ENCODE measurements at places on chromosomes 11 and 22.

DNA sequence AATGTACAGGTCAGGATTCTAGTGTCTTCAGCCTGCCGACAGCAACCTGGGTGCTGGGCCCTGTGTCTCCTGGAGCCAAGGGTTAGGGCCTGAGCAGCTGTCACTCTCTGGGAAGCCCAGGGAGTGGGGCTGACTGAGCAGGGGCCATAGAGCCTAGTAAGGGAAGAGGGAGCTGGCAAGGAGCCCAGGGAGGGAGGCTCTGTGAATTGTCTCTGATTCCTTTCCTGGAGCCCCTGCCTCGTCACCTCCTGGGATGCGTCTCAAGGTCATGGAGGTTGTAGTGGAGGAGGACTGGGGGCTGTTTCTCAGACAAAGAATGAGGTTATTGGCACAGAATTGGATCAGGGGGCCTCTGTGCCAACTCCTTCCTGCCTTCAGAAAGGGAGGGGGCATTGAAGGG lies 11.8 kb downstream of the SOX10 start:
- no peak for DNase-seq

GRCh38 chr11:110027627-110028371 lies 65.4 kb upstream of the ZC3H12C start:
- no peak for DNase-seq

- no peak for DNase-seq
These were observed 281.9 kb downstream of the CADM1 start for GRCh38 chr11:115222218-115222862.

DNA sequence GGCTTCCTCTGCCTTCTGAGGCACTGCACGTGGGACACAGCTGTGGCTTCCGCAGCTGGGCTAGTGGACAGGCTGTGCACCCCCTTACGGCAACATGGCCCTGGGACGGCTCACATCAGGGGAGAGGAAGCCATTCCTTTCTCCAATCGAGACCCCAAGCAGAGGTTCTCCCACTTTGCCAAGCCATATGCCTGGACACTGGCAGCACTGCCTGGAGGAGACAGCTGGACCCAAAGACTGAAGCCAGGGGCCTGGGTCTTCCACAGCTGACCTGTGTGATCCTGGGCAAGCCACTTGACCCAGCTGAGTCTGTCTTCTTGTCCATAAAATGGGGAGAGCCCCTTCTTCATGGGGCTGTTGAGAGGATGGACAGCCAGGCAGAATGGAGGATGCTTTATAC lies 65.4 kb downstream of the SHISAL1 start:
- no peak for DNase-seq

DNA sequence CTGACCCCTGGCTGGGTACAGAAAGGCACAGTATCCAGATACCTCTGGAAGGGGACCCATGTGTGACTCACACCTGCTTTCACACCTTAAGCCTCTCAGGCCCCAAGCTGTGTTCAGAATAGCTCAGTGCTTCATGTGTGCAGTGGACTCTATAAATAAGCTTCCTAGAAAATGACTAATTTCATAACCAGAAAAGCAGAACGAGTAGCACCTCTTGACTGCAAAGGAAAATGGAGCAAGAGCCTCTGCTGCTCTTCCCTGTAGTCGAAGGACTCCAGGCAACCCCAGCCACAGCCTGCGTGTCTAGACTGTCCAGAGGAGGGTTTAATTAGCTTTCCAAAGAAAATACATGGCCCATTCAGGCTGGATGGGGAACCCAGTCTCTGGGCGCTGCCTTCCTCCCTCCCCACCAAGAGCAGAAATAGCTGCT lies 23.1 kb downstream of the PTPN5 start:
- no peak for DNase-seq

- DNase-seq: peak; percentile 63
These were observed 32.3 kb downstream of the ARVCF start for GRCh38 chr22:19984201-19984753.

DNA sequence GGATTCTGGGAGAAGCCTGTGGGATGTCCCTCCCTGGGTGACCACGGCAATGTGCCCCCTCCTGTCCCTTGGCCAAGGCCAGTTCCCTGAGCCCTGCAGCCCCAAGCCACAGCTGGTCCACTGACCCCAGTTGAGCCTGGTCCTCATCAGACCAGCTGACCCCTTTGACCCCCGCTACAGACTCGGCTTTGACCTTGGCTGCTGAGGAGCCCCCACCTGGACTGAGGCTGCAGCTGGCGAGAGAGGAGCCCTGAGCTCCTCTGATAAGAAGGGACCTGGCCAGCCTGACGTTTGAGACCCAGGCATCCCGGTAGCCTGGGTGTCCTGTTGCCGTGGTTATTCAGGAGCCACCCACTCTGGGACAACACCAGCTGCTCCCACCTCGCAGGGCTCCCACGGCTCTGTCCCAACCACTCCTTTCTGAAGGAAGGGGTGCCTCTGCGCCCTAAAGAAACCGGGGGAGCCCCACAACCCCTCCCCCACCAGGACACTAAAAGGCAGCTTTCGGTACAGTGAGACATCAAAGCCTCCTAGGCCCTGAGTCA lies 3.0 kb downstream of the ASCL2 start:
- DNase-seq: peak; percentile 47

- DNase-seq: no peak
These were observed 58.7 kb downstream of the GAS2 start for GRCh38 chr11:22725079-22725478.

GRCh38 chr11:101913656-101914055 lies 1.2 kb upstream of the CEP126 start:
- no peak for DNase-seq

GRCh38 chr11:69511358-69512055 lies 30.0 kb downstream of the LINC01488 start:
- DNase-seq: no peak

- no peak for DNase-seq
These were observed 459 bp upstream of the NCR3LG1 start for GRCh38 chr11:17351172-17351509.

DNA sequence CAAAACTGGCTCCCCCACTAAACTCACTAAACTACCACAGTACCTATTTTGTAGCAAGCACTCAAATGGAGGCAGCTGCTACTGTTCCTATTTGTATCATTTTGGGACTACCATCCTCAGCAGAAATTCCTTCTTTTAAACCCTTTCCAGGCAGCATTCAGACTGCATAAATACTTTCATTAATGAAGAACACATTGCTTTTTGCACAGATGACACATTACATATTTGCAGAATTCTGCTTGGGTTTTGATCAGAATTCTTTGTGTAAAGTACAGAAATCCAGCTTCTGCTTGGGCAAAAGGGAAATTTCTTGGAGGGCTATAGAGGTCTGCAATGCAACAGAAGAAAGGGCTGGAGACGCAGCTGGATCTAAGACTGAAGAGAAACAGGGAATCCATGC lies 24.2 kb downstream of the RBX1 start:
- DNase-seq: no peak

DNA sequence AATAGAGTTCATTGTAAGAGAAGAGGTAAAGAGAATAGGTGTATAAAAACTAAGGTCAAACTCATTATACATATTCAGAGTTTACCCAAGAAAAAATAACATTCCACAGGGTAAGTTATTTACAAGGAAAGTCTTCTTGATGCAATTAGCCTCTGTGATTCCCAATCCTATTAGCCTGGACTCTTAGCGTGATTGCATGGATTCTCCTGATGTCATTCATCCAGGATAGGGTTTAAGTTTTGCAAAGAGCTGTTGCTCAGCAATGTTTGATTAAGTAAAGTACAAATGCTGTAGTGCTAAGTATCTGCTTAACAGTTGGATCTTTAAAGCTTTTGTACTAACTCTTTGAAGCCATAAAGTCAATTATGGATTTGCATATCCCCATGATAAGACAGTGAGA lies 767.8 kb upstream of the LUZP2 start:
- DNase-seq: no peak

GRCh38 chr11:31415435-31415834 lies 45.8 kb downstream of the DNAJC24 start:
- DNase-seq: no peak

GRCh38 chr22:36506637-36507517 lies at the start of gene FOXRED2:
TSS of gene FOXRED2 (minus strand) at chr22:36507040. CDS start at chr22:36506422, 618 bp downstream.
- DNase-seq: peak; percentile 94

GRCh38 chr11:107457205-107457557 lies 444 bp downstream of the CWF19L2 start:
- no peak for DNase-seq

GRCh38 chr22:35971456-35972119 lies 57.0 kb downstream of the RBFOX2 start:
- no peak for DNase-seq

DNA sequence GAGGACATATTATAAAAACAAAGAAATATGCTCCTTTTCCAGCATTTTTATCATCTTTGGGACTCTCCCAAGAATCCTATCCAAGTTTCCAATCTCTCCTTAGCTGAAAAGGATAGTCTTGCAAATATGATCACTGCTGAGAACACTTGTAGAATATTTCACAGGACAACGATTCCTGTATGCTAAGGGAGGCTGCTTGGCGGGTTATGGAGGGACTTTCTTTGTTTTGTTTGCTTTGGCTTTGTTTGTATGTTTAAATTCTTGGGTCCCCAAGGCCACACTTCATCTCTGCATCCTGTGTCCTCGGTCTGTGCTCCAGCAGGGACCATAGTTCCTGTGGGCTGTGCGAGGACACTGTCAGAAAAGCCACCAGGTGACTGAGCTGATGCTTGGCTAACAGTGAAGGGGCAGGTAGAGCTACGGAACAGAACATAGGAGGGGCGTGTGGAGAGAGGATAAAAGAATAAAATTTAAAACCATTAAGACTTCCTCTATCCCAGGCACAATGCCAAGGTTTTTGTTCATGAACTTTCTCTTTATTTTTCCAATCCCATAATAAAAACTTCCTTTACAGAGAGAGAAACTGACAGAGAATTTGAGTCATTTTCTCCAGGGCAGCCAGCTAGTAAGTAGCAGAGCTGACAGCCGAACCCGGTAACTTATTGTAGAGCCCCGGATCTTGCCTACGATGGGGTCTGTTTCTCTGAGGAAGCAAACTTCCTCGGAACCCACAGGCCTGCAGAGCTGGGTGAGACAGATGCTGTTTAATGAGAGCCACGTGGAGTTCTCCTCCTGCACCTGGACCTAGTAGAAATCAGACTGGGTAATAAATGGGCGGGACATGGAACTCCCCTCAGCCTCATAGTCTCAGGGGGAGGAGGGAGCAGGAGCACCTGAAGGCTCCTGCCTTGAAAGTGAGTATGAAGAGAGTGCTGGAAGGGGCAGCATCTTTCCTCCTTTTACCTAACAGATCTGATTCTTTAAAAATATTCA lies at the start of gene IZUMO1R:
TSS of gene IZUMO1R (plus strand) at position 615 of the 993 bp plus-strand sequence. CDS start 1,057 bp downstream, outside the sequence.
- no peak for DNase-seq

- no peak for DNase-seq
These were observed 844 bp downstream of the APOL6 start for GRCh38 chr22:35649026-35649553.

- no peak for DNase-seq
These were observed 411.8 kb upstream of the CCDC179 start for GRCh38 chr11:23272095-23272494.

DNA sequence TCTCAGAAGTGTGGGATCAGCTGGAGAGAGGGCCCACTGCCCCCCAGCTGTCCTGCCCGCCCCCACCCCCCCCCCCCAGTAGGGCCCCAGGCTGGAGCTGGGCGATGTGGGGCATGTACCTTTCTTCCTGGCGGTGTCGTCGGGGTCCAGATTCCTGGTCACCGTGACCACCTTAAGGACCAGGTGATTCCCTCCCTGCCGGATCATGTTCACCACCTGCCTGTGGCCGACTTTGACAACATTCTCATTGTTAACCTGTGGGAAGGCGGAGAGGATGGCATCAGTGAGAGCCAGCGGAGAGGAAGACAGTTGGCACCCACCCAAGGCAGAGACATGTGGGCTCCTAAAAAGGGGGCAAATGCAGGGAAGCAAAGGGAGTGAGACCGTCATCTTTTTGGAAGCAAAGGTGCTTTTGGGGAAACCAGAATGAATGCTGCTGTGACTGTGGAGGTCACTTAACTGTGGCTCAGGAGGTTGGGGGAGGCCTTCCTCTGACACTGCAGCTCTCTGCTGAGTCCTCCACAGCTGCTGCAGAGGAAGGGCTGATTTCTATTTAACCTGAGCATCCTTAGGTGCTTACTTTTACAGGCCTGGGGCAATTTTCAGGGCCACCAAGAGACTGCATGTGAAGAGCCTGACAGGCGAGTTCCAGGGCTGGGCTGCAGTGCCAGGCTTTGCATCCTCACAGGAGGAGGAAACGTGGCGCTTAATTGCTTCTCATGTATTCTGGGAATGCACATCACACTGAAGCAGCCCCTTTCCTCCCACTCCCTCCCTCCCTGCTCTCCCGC lies 104.5 kb downstream of the CTTN start:
- DNase-seq: no peak

GRCh38 chr11:82775736-82776346 lies 42.2 kb upstream of the FAM181B start:
- no peak for DNase-seq

GRCh38 chr11:128501632-128502549 lies 85.5 kb downstream of the ETS1 start:
- DNase-seq: no peak

- no peak for DNase-seq
These were observed 99.3 kb upstream of the SESN3 start for GRCh38 chr11:95330302-95330701.

GRCh38 chr11:74694136-74694930 lies 36.9 kb downstream of the CHRDL2 start:
- DNase-seq: no peak

GRCh38 chr22:37500745-37501609 lies 14.8 kb upstream of the MFNG start:
- DNase-seq: no peak

DNA sequence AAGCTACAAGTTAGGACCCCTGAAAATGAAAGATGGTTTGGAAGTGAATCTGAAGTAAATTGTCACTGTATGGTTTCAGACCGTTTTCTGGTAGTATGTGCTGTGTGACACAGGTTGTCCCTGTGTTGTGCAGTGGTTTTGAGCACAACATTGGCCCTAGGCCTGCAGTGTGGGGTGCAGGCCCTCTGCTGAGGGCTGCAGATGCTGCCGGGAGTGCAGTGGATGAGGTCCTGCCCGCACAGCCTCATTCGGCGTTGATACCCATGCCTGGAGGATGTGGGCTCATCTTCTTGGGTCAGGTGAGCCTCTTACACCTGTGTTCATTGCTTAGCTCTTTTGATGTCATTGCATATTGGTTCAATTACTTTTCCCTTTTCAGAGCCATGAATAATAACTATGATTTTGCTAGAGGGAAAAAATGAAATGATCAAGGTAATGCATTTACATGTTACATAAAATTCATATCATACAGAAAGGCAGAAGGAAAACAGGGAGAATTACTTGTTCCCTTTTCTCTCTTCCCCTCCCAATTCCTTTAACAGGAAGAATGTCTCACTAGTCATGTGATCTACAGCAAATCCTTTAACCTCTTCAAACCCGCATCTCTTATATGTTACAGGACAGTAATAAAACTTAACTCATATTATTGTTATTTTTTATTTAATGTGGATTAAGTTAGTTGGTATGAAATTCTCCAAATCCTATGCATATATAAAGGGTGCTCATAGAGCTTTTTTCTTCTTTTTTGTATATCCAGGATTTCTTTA lies 48.7 kb downstream of the PTPRJ start:
- DNase-seq: peak; percentile 23

Measured in psoas muscle (tissue), 8 donors.